ENCODE measurements at places on chromosomes 12 and 14.

DNA sequence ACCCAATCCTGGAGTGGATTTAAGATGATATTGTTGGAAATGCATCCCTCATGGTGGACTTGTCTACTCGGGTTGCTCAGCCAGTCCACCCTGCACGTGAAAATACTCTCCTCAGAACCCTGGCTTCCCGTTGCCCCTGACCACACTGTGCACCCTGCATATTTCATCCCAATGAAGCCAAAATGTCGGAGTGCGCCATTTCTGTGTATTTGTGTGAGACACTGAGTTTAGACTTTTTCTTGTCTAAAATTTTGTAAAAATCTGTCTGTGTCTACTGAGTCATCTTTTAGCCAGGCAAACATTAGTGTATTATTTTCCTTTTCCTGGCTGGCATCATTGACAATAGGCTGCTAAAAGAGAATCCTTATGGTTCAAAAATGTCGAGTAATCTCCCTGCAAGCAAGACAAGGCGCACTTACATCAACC is 485 bp upstream of the PNMA1 start:
- DNase-seq: no peak

DNA sequence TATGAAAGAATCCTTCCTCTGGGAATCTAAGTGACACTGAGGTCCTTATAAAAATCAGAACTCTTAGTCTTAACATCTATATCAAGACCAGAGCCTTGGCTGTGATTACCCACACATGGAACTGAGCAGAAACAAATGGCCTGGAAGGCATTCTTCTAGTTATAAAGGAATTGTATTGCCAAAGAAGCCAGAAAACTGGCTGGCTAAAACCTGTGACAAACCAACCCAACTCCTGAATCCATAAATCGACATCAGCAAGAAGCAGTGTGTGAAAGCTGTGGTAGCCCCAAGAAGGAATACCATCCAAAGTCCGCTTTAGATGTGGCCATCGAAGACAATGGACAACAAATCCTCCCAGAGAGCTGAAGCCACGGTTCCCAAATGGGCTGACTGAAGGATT is 97.9 kb upstream of the CCDC91 start:
- DNase-seq: no peak

DNA sequence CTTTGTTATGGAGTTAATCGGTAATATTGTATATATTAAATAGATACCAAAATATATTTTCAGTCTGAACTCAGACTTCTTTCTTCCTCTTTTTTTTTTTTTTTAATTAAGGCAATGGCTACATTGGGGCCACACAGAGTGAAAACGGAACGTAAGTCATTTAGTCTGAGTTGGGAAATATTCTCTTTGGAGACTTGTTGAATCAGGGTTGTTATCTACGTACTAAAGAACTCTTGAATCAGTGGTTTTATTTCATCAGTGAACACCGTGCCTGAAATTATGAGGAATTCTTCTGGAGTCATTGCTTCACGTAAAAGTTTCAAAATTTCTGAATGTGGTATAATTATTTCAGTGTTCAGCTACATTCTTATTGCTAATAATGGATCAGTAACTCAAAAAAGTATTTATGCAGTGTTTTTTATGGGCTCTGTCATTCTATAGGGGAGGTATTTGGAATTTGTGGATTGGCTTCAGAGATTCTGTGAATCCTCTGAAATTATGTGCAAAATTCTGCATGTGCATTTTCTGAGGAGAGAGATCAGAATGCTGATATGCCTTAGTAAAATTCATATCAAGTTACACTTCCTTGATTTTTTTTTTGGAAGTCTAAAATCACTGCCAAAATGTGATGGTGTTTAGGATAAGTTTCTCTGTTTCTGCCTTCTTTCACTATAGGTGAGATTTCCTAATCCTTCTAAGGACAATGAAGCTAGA is 39.6 kb downstream of the BRMS1L start:
- DNase-seq: no peak

- no peak for DNase-seq
Observed at GRCh38 chr14:54251356-54251755, 145.5 kb upstream of the CDKN3 start.

GRCh38 chr14:97077253-97077653 is 280.1 kb downstream of the VRK1 start:
- DNase-seq: peak; percentile 31

DNA sequence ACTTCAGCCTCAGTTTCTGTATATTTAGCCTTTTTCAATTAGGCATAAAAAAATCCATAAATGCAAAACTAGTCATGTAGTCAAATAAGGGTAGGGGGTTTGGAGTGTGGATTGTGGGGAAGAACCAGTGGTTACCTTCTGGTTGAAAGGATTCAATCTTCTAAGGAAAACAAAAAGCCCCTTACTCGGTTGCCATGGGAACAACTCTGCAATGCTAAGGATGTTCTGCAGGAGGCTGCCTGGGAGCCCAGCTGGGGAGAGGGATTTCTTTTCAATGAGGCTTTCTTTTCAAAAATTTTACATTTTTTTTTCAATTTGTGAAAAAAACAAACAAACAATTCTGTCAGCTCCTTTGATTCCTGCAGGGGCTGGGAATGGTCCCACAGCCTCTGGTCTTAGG is 67.2 kb downstream of the SLC8A3 start:
- no peak for DNase-seq

DNA sequence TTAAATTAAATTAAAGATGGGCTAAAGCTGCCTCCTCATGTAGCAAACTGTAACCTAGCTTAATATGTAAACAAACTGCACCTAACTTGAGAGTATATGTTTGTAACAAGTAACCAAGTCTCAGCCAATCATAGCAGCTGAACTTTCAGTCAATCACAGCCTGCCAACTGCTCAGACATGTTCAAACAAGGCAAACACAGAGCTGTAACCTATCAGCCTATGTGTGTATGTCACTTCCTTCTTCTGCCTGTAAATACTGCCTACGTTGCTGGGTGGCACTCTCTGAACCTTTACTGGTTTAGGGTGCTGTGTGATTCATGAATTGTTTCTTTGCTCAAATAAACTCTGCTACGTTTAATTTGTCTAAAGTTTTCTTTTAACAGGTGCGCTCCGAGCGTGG is 2.9 kb downstream of the SERPINA6 start:
- no peak for DNase-seq

Measured in GM13977 (cell line).